Uterine smooth muscle cell (primary cell): ENCODE measurements at places on chromosomes 11 and 22. TPM values are rescaled to one million over a fixed set of nuclear protein-coding genes. Genes with fewer than 3 reads are reported as not detected.

GSTT2B gene
- total RNA-seq: 4.5 and 8.1 TPM in 2 replicates

OR52N4 gene
- total RNA-seq: not detected in 2 replicates

SLC5A4 gene
- total RNA-seq: 0.11 and 0.37 TPM in 2 replicates

DDX6 gene
- total RNA-seq: 124 and 153 TPM in 2 replicates

ART1 gene
- not detected in 2 replicates for total RNA-seq

GRIA4 gene
- 0.12 TPM in 1 of 2 replicates, not detected in the other for total RNA-seq

KDM4E gene
- total RNA-seq: under 0.01 TPM in 1 of 2 replicates, not detected in the other

SPDYC gene
- total RNA-seq: not detected in 2 replicates

RNF121 gene
- total RNA-seq: 27.4 and 39.6 TPM in 2 replicates

ALKBH8 gene
- 11.4 and 21.4 TPM in 2 replicates for total RNA-seq

LRRC74B gene
- under 0.01 TPM in 1 of 2 replicates, not detected in the other for total RNA-seq

PDGFB gene
- total RNA-seq: 0.11 TPM in 1 of 2 replicates, not detected in the other

C22orf42 gene
- not detected in 2 replicates for total RNA-seq

GPHA2 gene
- total RNA-seq: not detected in 2 replicates

JHY gene
- total RNA-seq: 0.77 and 1.7 TPM in 2 replicates

RAG2 gene
- total RNA-seq: not detected in 2 replicates

CD6 gene
- total RNA-seq: not detected in 2 replicates

PICALM gene
- 261 and 268 TPM in 2 replicates for total RNA-seq

CASP4 gene
- 139 and 163 TPM in 2 replicates for total RNA-seq

EI24 gene
- 89.2 and 106 TPM in 2 replicates for total RNA-seq

KRTAP5-7 gene
- total RNA-seq: 0.11 TPM in 1 of 2 replicates, not detected in the other

CSRP3 gene
- total RNA-seq: not detected in 2 replicates

ACP2 gene
- total RNA-seq: 24.1 and 24.5 TPM in 2 replicates

PUS3 gene
- total RNA-seq: 13.9 and 14.9 TPM in 2 replicates

CECR2 gene
- total RNA-seq: 0.11 and 0.37 TPM in 2 replicates

ETS1 gene
- 51.9 and 98.3 TPM in 2 replicates for total RNA-seq

FREY1 gene
- total RNA-seq: 0.89 and 1.9 TPM in 2 replicates

ALDH3B1 gene
- 16.7 and 36.6 TPM in 2 replicates for total RNA-seq

POLD3 gene
- total RNA-seq: 12.2 and 22.9 TPM in 2 replicates

ZW10 gene
- 21.1 and 32.1 TPM in 2 replicates for total RNA-seq

CTSF gene
- 5.9 and 20.6 TPM in 2 replicates for total RNA-seq

DNHD1 gene
- total RNA-seq: 9.0 and 12.2 TPM in 2 replicates

TMEM151A gene
- under 0.01 and 0.11 TPM in 2 replicates for total RNA-seq
